Activated CD4-positive, alpha-beta T cell treated with anti-CD3 and anti-CD28 coated beads for 48 hours (primary cell): ENCODE measurements at places on chromosomes 3 and 15.

- no peak for DNase-seq
These were observed 662.4 kb downstream of the FHIT start for GRCh38 chr3:60588806-60589205.

- DNase-seq = no peak
These were observed 108.4 kb downstream of the ALDH1A2 start for GRCh38 chr15:57957113-57957512.

DNA sequence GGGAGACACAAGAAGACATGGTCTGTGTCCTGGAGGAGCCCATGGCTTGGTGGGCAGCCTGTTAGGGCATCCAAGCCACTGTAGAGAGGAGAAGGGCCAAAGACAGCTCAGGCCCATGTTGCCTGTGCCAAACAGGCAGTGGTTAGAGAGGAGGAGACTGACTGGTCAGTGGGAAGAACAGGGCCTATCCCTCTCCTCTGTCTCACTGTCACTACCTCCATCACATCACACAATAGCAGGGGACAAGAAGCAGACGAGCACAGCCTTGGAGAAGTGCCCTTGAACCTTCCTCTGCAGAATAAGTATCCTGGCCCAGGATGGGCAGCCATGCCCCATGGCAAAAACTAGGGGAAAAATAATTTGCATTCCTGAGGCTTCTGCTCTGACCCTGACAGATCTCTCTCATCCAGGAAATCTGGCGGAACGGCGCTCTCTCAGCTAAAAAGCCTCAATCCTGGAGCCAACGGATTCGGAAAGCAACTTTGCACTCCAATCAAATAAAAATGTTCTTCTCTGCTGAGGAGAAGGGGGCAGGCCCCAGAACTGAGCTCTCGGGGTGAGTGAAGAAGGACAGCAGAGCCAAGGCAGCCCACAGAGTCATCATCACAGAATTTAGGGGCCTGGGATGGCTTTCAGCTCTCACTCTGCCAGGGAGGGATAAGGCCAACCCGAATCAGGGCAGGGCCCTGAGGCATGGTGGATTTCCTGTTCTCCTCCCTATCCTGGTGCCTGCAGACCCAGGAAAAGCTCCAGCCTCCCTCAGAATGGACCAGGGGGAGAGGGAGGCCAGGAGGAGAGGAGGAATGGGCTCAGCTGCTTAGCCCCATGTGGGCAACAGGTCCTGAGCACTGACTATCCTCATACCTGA lies 1.6 kb downstream of the SHF start:
- DNase-seq = no peak

GRCh38 chr3:16668776-16669545 lies 63.7 kb upstream of the DAZL start:
- DNase-seq = no peak

GRCh38 chr3:171565481-171566058 lies 105.4 kb upstream of the TNIK start:
- no peak for DNase-seq

DNA sequence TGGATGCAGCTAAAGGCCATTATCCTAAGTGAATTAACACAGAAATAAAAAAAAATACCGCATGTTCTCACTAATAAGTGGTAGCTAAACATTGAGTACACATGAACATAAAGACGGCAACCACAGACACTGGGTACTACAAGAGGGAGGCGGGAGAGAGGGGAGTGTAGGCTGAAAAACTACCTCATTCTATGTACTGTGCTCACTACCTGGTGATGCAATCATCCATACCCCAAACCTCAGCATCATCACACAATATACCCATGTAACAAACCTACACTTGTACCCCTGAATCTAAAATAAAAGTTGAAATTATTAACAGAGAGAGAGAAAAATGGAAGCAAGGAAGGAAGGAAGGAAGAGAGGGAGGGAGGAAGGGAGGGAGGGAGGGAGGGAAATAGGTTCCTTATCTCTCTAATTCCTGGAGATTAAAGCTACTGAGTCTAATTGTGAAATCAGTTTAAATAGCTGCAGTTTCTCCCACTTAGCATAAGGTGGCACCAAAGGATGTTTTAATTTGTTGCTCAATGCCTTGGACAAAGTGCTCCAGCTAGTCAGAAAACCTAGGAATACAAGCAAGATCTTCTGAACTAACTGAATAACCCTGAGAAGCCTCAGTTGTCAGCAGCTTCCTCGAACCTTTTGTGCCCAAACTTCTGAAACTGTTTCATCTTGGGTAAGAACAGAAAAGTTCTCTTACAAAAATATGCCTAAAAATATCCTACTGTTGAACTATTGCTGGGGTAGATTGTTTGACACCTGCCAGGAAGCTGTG lies 79.4 kb upstream of the ATP11B start:
- DNase-seq = no peak

DNA sequence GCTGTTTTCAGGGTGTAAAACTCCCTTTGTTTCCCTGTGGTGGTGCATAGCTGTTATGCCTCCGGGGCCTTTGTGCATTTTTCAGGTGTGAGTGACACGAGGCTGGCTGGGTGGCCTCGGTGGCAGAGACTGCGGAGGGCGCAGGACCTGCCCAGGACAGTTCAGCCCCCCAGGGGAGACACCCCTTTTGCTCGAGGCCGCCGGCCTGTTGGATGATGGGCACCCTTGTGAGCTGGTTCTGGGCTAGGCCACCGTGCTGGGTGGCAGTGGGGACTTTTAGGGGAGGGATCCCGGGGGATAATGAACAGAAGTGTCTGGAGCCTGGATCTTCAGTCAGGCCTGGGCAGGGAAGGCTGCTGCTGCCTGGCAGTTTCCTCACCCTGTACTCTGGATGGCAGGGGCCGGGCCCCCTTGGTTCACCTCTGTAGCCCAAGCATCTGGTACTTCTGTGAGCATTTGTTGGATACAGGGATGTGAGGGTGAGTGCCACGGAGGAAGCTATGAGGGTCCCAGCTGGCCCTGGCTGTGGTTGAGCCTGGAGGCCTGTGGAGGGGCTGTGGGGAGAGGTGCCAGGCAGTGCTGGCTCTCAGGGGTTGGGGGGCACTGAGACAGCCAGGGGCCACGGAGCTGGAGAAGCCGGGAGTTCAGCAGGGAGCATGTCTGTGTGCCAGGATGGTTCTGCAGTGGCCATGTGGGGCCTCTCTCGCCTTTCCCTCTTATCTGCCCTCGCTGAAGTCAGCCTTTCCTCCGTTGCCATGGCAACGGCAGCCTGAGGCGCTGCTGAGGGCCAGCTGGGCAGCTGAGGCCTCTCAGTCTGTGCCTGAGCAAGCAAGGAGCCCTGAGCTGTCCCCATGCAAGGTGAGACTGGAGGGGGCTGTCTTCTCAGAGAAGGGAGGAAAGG lies 49.0 kb downstream of the KY start:
- no peak for DNase-seq

DNA sequence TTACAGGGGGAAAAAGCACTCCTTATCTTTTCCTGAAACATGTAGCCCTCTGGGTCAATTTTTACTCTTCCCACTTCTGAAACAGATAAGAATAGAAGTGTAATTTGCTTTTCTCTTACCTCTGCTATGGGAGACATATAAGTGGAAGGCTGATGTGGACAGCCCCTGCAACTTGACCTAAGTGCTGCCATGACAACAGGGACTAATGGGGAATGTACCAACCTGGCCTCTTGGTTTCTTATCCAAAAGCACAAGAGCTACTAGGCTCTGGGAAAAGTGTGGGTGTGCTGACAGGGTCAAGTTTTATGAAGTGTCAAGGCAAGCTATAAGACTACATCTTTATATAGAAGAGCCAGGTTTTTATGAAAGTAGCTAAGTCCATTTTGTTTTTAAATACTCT lies 1246.5 kb downstream of the OTOL1 start:
- DNase-seq = no peak

- no peak for DNase-seq
These were observed 28.1 kb downstream of the ERICH6 start for GRCh38 chr3:150675587-150675986.

- no peak for DNase-seq
These were observed 137.3 kb downstream of the CACNA2D3 start for GRCh38 chr3:54259636-54260035.

GRCh38 chr15:22265970-22266369 lies 185.6 kb downstream of the OR4M2 start:
- DNase-seq = no peak

- no peak for DNase-seq
These were observed 16.6 kb upstream of the SEMA3F start for GRCh38 chr3:50138266-50139200.

GRCh38 chr3:27449530-27450150 lies 34.5 kb downstream of the SLC4A7 start:
- no peak for DNase-seq

DNA sequence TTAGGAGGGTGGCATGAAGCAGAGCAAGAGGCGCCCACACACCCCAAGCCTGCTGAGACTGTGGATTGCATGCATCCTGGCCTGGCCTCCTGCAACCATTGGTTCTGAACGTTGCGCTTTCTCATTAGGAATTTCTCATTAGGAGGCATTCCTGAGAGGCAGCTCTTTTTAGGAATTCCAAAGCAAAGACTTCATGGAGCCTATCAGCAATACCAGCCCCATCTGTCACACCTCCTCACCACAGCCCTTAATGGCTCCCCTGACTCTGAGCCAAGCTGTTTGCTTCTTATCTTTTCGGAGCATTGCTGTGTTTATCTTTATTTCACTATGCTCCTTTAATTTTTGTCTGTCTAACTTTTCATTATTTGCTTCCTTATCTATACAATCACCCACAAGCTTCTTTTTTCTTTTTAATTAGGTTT lies 226.9 kb downstream of the CACNA2D3 start:
- DNase-seq = no peak

- no peak for DNase-seq
These were observed 73.9 kb downstream of the CPN2 start for GRCh38 chr3:194277104-194277785.

DNA sequence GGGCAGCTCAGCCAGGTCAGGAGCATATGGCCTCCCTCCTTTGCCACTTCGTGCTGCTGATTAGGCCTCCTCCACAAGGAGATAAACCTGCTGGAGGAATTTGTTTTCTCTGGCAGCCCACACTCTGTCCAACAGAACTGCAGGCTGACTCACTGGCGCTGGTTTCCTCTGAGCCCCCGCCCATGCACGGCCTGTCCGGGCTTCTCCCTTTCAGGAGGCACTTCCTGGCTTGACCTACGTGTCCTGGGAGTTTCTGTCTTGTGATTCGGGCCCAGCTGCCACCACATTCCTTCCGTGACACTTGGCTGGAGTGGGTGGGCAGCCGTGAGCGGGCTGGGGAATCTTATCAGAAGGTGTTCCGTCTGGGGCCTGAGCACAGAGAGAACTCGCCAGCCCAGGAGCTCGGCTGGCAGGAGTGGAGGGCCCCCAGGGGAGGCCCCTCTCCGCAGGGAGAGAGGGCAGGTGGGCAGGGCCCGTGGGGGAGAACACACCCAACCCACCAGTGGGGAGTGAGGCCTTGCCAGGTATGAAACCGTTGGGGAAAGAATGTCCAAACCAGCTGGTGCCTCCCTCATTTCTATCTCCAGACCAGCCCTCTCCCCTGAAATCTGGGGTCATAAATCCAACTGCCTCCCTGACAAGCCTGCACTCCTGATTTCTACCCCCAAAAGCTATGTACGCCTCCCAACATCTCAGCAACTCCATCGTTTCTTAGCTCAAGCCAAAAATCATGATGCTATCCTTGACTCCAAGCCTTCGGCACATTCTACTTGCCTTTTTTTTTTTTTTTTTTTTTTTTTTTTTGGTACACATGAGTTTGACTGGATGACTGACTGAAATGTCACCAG lies 110.6 kb upstream of the MEF2A start:
- no peak for DNase-seq

DNA sequence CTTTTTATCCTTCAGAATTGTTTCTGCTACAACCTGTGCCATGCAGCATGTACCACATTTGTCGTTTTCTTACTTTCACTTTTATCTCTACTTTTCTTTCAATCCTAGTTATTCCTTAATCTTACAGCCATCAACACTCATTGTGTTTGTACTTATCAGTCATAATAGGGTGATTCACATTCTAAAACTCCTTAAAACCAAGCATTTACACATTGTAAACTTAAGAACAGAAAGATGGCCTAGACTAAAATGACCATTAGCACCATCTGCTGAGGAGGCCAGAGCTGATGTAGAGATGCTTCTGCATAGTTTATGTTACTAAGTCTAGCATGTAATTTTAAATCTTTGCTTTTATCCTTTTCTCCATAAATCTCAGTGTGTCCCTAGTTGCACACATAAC lies 25.5 kb downstream of the EIF2AK4 start:
- no peak for DNase-seq
